HCT116 (cell line): ENCODE measurements at places on chromosomes 3 and 15.
A peak's percentile ranks its signal among the peaks of the same experiment; 100 is the strongest.

DNA sequence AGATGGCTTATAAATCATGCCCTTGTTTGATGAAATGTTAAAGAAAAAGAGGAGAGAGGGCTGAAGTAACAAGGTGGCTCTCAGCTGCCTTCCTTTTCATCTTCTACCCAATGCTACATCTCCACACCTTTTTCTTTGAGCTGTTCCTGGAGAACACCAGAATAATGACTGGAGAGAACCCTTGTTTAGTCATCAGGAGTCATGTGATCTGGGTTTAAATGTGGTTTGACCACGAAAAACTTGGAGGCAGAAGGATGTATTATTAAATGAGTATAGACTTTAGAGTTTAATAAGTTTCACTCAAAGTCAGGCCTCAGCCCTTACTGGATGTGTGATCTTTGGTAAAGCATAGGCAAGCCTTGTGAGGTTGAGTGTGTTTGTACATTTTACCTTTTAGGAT is 230.3 kb upstream of the TBL1XR1 start:
- DNase-seq = no peak

DNA sequence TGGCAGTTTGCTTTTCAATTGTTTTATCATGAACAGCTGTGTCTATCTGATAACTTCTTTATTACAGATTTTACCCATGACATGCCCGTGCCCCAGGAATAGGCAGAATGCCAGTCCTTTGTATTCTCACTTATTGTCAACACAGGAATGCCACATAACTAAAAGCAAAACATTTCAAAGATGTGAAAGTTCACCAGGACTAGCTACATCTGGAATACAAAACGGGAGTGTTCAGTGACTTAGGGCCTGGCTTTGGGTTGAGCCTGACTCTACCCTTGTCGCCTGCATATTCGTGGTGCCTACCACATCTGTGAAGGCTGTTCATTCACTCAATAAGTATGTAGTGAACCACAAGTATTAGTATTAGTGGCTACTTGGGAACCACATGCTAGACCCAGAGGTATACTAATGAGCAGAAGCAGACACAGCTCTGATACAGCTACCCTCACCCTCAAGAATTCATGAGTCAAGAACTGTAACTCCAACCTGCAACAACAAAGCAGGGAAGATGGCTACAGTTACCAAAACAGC is 2.9 kb downstream of the TNFSF10 start:
- no peak for DNase-seq

DNA sequence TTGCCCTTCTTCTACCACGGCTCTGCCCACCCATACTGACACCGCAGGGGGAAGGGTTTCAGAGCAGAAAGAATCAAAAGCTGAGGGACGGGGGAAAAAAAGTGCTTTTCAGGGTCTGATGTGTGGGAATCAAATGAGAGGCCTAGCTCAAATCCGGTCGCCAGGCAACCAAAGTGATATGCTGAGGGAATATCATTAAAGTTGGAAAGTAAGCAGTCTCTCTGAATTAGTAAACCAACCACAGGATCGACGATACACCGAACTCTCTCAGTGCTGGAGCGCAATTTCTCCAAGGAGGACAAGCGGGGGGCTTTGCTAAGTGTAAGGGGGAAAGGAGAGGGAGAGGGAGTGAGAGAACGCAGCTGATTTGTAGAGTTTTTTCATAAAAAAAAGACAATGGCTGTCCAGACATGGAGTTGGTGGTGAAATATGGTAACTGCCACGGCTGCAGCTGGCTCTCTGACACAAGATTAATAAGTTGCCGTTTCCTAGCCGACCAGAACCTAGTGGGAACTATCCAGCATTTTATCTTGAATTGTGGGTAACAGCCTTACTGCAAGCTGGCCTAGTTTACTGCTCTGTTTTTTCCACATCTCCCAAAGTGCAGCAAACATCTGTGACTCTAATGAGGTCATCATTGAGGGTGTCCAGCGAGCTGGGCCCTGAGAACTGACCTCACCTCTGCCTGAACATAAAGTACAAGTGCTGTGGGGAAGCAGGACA is 530.2 kb downstream of the SOX2 start:
- no peak for DNase-seq

GRCh38 chr3:38835939-38836338 is 19.9 kb upstream of the SCN10A start:
- DNase-seq = no peak

GRCh38 chr15:66654739-66655375 is 47.2 kb upstream of the SMAD6 start:
- no peak for DNase-seq

DNA sequence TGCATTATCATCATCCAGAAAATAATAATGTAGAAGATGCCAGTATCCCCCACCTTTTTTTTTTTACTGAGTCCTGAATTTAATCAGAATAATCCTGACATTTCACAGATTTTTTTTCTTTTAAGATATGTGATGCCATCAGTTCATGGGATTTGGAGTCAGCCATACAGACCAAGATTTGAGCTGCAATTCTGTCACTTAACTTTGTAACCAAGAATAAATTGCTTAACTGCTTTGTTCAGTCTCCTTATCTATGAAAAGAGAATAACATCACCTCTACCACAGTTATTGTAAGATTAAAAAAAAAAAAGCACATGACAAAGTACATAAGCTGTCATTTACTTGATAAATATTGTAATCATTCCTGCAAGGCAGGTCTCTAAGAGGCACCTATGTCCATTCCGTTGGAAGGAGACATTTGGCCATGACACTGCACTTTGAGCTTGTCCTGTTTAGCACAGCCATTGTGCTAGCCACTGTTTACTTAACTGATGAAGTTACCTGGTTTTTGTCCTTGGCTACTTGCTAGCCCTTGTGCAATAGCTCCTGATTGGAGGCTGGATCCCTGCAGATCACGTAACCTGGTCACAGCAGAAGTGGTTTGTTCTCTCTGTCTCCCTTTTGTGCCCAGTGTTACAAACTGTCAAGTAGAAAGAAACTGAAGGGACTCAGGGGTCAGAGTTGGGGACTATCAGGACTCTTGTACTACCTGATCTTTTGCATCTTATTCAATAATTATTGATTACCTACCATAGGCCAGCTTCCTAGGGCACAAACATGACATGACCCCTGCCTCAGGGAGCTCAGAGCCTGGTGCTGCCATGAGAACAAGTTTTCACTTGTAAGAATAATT is 306.0 kb downstream of the WDR72 start:
- DNase-seq = no peak

DNA sequence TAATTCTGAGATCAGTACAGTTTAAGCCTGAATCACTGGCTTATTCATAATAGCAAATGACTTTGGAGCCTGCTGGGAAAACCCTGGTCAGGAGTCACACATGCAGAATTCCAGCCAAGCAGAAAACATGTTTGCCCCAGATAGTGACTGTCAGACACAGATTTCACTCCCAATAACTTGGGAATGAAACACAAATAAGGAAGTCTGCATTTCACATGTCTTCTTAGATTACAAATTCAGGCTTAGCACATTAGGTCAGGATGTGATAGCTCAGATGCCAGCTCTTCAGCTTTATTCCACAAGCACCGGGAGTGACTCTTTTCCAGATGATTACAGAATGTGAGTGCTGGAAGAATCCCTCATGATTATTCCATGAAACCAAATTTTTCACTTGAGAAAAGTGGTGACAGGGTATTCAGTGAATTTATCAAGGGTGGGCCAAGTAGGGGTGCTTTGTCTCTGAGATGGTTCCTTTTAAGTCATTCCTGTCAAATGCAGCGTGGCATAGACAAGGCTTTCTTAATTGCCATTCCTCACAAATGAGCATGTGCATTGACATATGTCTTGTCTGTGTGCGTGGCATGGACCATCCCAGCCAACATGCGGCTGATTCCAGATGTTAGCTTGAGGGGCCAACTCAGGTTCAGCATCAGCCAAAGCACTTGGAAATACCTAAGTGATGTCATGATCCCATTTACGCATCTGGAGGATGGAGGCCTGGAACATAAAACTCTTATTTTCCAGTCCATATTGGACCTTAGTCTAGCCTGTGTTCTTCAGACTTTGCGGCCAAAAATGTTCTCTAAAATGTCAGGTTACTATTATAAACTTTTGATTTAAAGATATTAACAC is 191.0 kb downstream of the EPHB1 start:
- no peak for DNase-seq

DNA sequence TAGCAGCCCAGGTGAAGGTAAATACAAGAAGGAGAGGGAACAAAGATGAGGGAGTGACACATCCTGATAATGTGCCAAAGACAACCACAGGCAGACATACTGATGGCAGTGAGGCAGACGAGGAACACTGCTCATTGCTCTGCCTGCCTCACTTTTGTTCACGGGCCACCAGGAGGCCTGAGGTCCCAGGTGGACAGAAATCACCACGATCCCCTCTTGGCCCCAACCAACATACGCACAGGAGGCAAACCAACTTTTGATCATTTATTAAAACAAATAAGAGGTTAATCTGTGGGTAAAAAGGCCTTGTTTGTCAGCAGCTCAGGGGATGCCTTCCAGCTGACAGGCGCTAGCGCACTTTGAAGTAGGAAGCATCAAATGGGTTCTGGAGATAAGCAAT is 4.2 kb downstream of the ALG1L2 start:
- DNase-seq = no peak

DNA sequence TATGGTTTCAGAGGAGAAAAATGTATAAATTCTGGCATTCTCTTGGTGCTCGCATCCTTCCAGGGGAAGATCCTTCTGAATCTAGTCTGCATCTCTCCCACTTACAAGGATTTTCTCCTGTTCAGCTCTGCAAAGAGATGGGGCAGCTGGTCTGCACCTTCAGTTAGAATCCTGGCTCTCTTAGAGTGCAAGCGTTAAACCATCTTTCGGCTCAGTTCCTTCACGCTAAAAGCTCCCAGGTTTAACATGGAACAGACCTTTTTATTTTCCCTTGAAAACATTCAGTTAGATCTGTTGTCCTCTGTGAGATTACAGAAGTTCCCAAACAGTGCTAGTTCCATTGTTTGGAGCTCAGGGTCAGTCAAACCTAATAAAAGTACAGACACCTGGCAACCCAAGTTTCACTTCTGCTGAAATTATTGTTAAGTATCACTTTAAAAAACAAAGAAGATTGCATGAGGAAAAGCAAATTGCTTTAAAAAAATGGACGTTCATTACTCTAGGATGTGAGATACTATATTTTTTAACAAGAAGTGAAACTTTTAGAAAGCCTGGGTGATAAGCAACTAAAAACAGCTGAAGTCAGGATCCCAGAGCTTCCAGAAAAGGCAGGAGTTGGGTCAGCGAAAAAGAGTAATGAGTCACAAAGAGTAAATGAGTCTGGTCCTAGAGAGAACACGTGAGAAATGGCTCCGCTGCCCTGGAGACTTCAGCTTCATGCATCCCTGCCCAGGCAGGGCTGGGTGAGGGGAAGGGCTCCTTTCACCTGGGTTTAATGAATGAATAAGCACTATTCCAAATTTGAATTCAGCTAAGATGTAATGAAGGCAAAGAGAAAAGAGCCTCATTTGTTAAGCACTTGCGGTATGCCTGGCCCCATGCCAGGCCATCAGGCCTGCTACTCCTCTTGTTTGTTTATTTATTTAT is 63.3 kb downstream of the ABTB1 start:
- no peak for DNase-seq

- DNase-seq = no peak
Measured at GRCh38 chr3:170705131-170705530, 119.3 kb upstream of the SLC7A14 start.

- peak; percentile 36 for DNase-seq
Measured at GRCh38 chr15:99100245-99101173, 4.4 kb upstream of the SYNM start.

GRCh38 chr15:100565591-100565990 is 36.4 kb downstream of the LINS1 start:
- no peak for DNase-seq

DNA sequence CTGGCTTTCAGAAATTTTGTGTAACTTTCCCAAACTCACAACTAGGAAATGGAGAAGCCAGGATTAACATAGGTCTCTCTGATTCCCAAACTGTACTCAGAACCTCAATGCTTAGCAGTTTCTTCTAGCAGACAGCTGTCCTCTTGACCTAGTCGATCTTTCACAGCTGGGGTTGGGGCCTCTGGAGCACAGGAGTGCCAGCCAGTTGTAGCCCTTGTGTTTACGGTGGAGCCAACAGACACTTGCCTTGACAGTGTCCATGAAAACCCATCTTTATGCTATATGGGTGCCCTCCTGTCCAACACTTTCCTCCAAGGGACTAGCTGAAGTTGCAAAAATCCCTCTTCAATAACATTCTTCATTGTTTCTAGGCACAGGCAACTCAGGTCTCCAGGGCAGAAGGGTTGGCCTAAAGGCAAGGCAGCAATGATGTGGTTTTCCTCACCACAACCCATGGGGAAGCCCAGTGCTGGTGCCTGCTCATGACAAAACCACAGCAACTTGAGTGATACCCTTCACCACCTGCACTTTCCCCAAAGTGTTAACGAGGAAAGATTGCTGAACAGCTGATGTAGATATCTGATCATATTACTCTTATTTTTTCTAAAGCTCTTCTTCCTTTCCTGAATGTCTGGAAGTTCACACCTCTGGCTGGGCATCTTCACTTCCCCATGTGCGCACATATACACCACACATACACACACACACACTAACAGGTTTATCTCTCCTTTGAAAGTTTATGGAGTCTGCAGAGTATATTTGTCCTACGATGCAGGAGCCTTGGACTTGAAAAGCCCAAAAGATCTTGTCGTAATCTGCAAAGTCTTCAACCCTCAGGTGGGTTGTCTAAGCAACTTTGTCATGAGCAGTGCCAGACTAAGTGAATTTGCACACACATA is 11.0 kb upstream of the KNG1 start:
- no peak for DNase-seq

- DNase-seq = no peak
Measured at GRCh38 chr15:51315726-51316125, 22.7 kb downstream of the CYP19A1 start.

- DNase-seq = no peak
Measured at GRCh38 chr3:108475220-108475782, 35.1 kb downstream of the MYH15 start.

GRCh38 chr3:67361323-67361722 is 293.1 kb downstream of the SUCLG2 start:
- DNase-seq = no peak

GRCh38 chr3:139585820-139586219 is 46.3 kb upstream of the RBP1 start:
- no peak for DNase-seq

- no peak for DNase-seq
Measured at GRCh38 chr15:68374168-68374745, 57.7 kb downstream of the ITGA11 start.

DNA sequence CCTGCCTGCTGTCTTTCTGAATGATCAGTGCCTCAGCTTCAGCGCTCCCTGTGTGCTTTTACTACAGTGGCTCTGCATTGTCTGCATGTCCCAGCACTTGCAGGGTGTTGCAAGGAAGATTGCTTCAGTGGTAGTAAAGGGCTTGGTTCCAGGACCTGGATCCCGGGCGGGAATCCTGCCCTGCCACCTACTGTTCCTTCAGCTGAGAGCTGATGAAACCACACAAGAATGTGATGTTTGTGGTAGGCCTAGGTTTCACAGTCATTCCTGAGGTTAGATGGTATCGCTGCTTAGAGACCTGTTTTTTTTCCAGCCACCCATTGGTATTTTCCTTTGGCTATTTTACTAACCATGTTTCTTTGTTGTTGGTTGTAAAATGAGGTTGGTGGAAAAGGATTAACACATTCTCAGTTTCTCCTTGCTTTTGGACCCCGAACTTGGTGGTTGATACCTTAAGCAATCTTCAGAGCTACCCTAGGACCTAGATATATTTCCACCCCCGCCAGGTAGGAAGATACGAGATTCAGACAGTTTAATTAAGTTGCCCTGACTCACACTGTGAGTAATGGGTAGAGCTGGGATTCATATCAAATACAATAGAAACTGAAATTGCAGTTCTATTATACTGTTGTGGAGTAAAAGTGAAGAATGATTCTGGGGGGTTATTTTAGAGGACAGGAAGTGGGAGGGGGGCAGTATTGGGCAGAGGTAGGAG is 11.4 kb downstream of the GPR87 start:
- DNase-seq = peak; percentile 96
